ENCODE measurements at places on chromosomes 7 and 10. TPM values are rescaled to one million over a fixed set of nuclear protein-coding genes. Genes with fewer than 3 reads are reported as not detected.

GRCh38 chr10:69904533-69904932 is 102.8 kb downstream of the COL13A1 start:
- no peak for DNase-seq

DNA sequence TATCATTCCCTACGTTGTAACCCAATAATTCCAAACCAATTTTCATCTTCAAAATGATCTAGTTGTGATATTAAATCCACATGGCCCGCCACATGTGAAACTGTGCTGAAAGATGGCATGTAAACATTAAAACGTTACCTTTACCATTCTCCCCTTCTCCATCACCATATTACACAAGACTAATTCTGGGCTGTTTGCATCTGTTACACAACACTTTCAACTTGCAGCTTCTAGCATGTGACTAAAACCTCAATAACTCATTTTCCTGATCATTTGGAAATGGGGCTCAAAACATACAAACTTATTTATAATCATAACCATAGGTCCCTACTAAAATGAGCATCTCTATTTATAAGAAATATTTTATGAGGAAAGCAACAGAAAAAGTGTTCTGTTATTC is 4.7 kb downstream of the MTERF1 start:
- no peak for DNase-seq

- no peak for DNase-seq
Measured at GRCh38 chr10:125781374-125781773, 5.8 kb upstream of the MMP21 start.

DNA sequence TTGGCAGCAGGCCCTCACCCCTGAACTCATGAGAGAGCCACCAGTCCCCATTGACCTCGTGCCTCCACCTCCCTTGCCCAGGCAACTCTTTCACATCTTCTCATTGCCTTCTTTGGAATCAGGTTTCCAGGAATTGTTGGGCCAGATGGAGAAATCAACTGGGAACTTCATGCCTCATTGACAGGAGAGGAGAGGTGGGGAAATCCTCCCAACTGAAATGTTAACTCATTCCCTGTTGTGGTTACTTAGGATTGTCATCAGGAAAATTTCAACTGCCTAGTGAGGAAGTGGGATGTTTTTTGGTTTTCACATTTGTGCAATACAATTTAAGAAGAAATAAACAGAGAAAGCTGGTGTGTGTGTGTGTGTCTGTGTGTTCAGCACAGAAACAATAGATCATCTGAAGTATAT is 106.6 kb upstream of the INHBA start:
- DNase-seq, result no peak

GRCh38 chr10:12541446-12542067 is 192.2 kb downstream of the CAMK1D start:
- no peak for DNase-seq

DNA sequence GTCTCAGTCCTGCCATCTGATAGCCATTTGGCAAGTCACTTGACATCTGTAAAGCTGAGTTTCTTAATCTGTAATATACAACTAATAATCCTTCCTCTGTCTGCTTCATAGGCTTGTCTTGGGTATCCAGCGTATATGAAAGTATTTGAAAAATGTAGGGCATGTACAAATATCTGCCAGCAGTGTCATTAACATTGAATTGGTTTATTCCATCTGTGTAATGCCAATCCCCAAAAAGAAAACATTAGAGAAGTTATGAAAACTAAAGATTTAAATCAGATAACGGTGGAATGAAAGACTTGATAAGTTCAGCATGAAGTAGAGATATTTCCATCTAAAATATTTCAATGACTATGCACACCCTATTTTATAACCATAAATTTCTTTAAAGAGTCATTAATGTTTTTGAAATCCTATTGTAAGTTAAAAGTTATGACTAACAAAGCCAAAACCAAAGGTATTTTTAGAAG is 9.8 kb upstream of the RTKN2 start:
- DNase-seq, result no peak

DNA sequence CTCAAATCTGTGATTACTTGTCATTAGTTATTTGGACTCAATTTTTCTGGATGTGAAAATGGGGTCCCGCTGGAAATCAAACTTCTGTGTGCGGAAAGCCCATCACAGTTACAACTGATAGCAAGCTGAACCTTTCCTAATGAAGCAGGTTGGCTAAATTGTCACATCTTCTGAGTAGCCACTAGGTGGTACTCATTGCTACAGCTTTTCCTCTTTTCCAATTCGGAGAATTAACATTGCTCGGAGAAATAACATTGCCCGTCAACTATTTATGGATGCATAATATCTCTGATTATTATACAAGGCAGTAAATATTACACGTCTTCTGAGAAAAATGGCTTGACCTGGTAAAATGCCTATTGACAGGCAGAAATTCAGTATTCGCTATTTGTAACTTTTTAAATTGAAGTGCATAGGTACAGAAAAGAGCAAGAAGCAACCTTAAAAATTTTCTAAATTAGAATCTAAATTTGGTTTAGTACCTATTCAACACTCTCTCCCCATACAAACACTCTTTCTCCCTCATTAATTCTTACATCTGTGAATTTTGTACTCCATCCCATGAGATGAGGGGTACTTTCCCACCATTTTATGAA is 17.3 kb upstream of the BLOC1S2 start:
- no peak for DNase-seq

DNA sequence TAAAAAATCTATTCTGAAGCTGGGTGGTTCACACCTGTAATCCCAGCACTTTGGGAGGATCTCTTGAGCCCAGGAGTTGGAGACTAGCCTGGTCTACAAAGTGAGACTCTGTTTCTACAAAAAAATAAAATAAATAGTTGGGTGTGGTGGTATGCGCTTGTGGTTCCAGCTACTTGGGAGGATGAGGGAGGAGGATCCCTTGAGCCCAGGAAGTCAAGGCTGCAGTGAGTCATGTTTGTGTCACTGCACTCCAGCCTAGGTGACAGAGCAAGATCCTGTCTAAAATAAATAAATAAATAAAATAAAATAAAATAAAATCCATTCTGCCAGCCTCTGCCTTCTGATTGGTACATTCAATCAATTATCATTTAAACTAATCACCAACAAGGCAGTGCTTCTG is 17.5 kb downstream of the ZNF33A start:
- no peak for DNase-seq

DNA sequence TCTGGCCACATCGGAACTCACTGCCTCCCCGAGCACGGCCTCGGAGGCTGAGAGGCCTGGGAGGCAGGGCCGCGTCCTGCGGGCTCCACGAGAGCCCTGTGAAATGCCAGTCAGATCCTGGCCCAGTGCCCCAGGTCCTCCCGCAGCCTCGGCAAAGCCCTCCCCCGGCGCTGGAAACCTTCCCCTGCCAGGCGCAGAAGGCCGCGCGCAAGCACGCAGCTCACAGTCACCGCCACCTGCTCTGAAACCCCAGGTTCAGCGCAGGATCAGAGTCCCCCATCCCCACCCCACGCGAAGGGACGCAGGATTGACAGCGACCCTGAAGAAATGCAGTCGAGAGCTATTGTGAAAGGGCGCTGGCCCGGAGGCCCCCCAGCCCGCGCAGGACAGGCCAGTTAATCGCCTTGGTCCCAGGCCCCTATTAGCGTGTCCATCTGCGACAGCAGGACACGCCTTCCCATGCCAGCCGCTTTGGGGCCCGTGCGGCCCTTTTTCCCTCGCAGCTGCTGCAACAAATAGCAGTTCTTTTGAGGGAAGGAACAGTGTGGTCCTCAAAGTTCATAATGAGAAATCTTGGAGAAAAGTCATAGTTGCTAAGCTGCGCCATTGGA is 13.5 kb upstream of the EGFR start:
- no peak for DNase-seq

DNA sequence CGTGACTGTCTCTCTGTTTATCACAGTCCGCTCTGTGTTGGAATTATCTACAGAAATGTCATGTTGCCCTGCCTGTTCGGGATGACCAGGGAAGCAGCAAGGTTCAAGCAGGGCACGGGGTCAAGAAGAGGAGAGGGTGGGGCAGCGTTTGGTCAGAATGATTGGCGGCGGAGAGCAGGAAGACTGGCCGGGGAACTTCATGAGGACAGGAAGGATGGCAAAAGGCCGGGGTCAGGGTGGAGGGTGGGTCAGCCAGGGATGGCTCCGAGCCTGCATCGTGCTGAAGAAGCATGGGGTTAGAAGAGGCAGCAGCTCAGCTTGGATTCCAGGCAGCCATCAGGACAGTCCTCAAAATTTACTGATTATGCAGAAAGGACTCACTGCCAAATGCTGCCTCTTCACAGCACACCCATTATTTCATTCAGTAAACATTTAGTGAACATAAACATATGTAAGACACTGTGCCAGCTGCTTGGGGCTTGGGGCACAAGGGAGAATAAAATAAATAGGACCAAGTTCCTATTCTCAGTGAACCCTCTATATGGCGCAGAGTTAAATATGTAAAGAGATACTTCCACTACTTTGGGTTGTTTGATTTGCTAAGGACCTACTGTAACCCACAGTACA is 42.8 kb downstream of the WNT2 start:
- DNase-seq, result peak; percentile 18

- no peak for DNase-seq
Measured at GRCh38 chr7:128954150-128954549, 16.4 kb downstream of the IRF5 start.

GRCh38 chr10:69093933-69094332 is 6.0 kb downstream of the SRGN start:
- no peak for DNase-seq

DNA sequence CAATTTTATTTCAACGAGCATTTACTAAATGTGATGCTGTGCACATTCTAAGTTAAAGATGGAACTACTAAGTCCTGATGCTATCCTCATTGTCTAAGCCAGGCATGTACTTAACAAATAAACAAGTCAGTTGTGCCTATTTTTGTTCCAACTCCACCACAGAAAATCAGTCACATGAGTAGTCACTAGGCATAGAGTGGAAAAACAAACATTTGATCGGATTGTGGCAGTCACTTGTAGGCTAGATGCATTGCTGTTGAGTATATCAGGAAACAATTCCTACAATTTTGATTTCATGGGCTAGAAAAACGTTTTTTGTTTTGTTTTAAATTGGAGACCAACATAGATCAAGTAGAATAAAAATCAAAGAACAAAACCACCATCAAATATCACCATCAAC is 177.6 kb upstream of the SLC25A13 start:
- DNase-seq, result no peak

GRCh38 chr7:129741743-129742213 is 130.3 kb downstream of the NRF1 start:
- no peak for DNase-seq

DNA sequence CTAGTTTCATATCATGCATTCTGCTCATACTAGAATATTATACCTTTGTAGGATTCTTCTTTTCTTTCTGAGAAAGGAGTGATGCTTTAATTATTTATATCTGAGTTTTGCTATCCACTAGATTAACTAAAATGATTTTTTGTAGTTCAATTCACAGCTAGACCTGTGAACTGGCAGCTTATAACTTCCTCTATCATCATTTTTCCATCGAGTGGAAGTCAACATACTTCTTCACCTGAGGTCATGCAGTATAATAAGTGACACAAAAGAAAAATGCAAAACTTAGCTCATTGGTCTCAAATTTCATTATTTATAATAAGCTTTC is 8.0 kb downstream of the LRRN3 start:
- no peak for DNase-seq

- DNase-seq, result no peak
Measured at GRCh38 chr7:6423942-6424701, 23.6 kb downstream of the DAGLB start.

- no peak for DNase-seq
Measured at GRCh38 chr7:113657603-113658002, 261.2 kb downstream of the PPP1R3A start.

- no peak for DNase-seq
Measured at GRCh38 chr7:42624471-42624870, 287.4 kb downstream of the C7orf25 start.

DNA sequence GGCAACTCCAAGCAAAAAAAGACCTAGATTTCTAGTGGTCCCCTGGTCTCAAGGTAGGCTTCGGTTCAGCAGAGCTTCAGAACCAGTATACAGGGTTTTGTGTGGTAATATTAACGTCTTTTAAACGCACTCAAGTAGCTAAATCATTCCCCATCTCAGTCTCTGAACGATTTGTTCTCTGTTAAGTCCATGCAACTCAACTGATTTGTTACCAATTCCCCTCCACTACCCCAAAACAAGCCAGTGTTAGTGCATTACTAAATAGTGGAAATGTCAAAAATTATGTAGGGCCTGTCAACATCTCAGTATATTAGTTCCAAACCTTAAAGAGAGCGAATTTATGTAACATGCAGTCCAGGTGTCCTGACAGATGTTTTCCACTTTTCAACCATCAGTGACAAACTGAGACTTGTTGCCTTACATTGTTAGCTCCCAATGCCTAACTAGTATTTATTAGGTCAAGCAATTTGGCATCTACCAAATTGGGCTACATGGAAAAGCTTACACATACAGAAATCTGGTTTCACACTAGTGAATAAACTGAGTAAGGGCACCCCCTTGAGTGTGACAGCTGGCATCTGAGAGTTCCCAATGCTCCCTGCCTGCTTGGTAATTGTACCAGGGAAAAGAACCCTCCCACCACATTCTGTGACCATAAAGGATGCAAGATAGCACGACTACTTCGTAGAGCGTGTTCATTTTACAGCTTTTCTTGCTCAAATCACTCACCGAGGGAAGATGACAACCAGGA is 12.2 kb downstream of the HNRNPA2B1 start:
- DNase-seq, result no peak

DNA sequence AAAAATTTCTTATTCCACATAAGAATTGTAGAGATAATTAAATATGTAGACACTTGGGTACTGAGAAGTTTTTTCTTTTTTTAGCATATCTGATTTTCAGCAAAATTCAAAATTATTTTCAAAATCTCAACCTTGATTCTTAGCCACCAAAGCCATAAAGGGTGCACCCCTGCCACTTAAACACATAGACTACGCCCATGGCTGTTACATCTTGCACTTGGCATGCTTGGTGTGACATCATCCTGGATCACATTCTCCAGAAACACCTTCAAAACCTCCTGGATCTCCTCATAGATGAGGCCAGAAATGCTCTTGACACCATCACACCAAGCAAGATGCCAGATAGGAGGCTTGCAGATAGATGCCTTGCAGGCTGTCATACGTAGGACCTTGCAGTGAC is 89.1 kb upstream of the KLF14 start:
- no peak for DNase-seq

GRCh38 chr10:78454123-78454645 is 420.5 kb downstream of the RPS24 start:
- no peak for DNase-seq

- DNase-seq, result no peak
Measured at GRCh38 chr10:30182191-30183054, 123.0 kb upstream of the JCAD start.

GRCh38 chr7:85183296-85183695 is 3.6 kb downstream of the SEMA3D start:
- no peak for DNase-seq

DOCK1 gene
- 19.5 TPM for total RNA-seq

ZNF786 gene
- total RNA-seq, result 3.0 TPM

VWDE gene
- 8.8 TPM for total RNA-seq

RNF32 gene
- 0.56 TPM for total RNA-seq

VSIR gene
- 40.6 TPM for total RNA-seq

KRIT1 gene
- total RNA-seq, result 31.6 TPM

BICC1 gene
- total RNA-seq, result 13.0 TPM

MEOX2 gene
- 12.9 TPM for total RNA-seq

TRIM50 gene
- total RNA-seq, result not detected

AS3MT gene
- total RNA-seq, result 8.7 TPM

AMZ1 gene
- total RNA-seq, result 0.34 TPM

C10orf95 gene
- total RNA-seq, result not detected

FAM241B gene
- total RNA-seq, result 3.7 TPM

FEZF1 gene
- not detected for total RNA-seq

CAV1 gene
- 465 TPM for total RNA-seq

RET gene
- total RNA-seq, result 6.1 TPM

MRC1 gene
- total RNA-seq, result 52.1 TPM

All from left cardiac atrium (tissue), 4 donors.